Renal pelvis (tissue), 12 donors: ENCODE measurements at places on chromosomes 6 and 20. TPM values are rescaled to one million over a fixed set of nuclear protein-coding genes. Genes with fewer than 3 reads are reported as not detected.
A peak's percentile ranks its signal among the peaks of the same experiment; 100 is the strongest.

GRCh38 chr6:4804095-4804494 lies 27.9 kb downstream of the CDYL start:
- no peak for DNase-seq

DNA sequence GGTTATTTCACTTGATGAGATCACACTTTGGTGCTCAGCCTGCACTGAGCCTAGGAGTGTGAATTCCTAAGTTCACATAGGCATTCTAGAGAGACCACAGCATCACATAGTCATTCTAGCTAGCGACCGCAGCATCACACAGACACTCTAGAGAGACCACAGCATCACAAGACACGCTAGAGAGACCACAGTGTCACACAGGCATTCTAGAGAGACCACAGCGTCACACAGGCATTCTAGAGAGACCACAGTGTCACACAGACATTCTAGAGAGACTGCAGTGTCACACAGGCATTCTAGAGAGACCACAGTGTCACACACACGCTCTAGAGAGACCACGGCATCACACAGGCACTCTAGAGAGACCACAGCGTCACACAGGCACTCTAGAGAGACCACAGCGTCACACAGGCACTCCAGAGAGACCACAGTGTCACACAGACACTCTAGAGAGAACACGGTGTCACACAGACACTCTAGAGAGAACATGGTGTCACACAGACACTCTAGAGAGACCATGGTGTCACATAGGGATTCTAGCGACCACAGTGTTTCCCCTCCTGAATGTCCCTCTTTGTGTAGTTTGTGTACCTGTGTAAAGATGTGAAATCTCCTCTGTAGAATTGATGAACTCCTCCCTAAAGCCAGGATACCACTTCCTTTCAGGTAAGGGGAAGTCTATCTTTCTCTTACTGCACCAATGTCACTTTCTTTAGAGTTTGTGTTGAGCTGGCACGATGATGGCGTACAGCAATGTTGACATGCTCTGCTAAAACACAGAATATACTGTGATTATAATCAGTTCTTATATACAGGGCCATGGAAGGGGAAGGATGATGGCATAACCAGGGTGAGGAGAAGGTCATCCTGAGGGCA lies 169.4 kb downstream of the ZDHHC14 start:
- no peak for DNase-seq

DNA sequence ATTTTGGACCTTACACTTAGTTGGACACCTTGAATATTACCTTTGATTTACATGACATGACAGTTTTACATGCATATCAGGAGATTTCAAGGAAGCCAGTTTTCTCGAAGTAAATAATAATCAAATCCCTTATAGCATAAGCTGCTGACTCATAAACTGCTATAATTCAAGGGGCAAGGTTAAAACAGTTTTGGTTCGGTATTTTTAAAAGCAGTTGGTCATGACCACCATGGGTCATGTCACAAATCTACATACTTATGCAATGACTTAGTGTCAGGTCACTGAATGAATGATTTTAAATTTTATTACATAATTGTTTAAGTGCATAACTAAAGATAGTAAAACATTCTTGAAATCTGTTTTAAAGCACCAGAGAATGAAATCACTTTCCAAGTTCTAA lies 158.0 kb downstream of the DST start:
- no peak for DNase-seq

DNA sequence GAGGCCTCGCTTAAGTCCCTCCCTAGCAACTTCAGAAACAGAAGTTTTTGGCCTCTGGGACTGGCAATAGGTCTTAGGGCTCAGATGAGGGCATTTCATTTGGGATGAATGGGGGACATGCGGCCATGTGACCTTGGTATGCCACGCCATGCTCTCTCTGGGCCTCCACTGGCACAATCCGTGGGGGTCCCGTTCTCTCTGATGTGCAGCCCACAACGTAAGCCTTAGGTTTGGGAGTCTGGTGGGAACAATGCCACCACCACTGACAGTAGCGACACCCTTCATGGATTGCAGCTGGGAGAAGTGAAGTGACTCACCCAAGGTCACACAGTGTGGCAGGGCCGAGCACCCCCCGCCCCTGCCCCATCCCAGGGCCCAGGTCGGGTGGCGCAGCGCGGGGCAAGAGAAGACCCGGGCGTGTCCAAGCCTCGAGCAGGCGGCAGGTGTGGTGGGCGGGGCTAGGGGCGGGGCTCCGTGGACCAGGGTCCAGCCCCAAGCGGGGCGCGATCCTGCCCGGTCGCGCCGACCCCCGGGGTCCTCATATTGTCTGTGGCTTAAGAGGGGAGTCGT lies 864 bp upstream of the CEBPB start:
- no peak for DNase-seq

GRCh38 chr20:9028419-9028818 lies 40.5 kb upstream of the PLCB4 start:
- no peak for DNase-seq

DNA sequence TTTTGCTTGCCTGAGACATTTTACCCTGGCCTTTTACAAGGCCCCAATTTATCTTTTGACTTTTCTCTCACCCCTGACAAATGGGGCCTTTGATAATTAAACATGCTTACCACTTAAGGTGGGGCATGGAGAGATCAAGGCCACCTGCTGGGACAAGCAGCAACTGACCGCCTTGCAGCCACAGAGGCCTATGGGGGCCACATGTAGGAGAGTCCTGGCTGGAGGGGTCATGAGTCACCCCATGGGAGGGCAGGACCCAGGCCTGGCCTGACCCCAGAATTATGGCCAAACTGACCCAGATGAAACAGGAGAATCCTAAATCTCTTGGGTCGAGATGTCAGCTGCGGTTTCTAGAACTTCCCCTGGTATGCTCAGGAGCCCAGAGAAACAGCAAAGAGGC lies 8.5 kb upstream of the OCSTAMP start:
- DNase-seq = no peak

- DNase-seq = no peak
Observed at GRCh38 chr20:40192081-40192480, 497.0 kb downstream of the MAFB start.

DNA sequence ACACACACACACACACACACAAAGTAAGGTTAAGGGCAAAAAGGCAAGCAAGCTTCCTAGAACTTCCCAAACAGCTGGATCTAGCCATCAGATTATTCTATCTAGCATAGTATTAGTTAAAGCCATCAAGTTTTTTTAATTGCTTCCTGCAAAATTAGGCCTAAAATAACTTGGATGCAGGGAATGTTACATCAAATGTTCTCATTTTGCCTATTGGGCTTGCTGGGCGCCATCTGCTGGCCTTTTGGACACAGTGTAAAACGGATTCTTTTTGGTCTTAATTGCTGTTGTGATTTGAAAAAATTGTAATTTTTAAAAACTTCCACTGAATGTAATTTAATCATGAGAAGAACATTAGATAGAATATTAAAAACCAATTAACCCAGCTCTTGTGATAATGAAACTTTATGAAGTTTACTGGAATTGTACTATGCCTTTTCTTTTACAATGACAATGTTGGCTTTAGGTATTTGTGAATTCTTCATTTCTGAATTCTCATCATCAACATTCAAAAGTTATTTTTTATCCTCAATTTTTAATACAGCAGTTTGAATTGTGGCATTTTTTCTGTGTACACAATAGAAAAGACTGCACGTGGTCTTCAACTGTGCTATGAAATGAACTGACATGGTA lies 6.8 kb downstream of the MKKS start:
- DNase-seq = peak; percentile 70

- DNase-seq = peak; percentile 91
Observed at GRCh38 chr6:28923318-28924102, at the start of gene TRIM27. TRIM27 (minus strand) TSS chr6:28923985; CDS start chr6:28923632, 353 bp downstream.

DNA sequence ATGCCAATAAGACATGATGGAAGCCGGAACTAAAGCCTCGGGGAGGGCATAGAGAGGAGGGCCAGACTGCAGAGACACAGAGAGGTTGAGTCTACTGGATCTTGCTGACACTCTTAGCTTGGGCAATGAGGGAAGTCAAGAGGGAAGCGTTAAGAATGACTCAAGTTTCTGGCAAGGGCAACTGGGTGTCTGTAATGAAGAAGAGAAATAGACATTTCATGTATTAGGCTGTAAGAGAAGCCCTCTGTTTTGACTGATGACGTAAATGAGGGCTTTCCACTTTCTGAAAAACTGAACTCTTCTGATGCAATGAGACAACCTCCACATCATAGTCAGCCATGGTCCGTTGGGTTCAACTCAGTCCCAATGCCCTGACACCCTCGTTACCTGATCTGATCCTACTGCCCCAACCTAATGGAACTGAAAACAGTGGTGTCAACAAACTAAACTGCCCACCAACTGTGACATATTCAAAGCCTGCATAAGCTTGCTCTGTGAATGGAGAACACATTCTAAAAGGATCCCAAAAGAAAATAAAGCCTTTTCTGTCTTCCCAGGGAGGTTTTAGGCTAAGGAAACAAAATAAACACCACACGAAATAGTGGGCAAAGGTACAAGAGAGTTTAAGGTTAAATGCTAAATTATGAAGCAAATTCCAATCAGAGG lies 45.8 kb upstream of the PNRC1 start:
- no peak for DNase-seq

The YIPF3 gene
- 164 TPM for polyA plus RNA-seq

The SLA2 gene
- polyA plus RNA-seq = 0.52 TPM

The MICAL1 gene
- polyA plus RNA-seq = 32.4 TPM

The C6orf163 gene
- polyA plus RNA-seq = 2.4 TPM

The SLC29A1 gene
- polyA plus RNA-seq = 35.8 TPM

The PCSK2 gene
- 0.62 TPM for polyA plus RNA-seq

The BTN1A1 gene
- polyA plus RNA-seq = 0.16 TPM

The MYCT1 gene
- polyA plus RNA-seq = 16.2 TPM
